ENCODE measurements at places on chromosomes 3 and 15.

DNA sequence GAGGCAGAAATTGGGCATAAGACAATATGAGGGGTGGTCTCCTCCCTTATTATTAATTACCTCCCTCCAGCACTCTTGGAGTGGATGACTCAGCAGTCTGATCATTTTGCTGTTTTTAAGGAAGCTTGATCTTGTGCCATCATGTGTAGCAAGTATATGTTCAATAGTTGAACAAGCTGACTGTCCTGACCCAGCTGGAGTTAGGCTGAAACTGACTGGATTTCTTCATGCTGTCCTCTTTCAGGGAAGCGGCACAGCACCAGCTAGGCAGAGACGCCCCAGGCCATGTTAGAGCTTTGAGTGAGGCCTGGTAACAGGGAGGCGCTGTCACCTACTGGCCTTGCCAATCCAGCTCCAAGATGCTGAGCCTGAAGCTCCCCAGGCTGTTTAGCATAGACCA lies 54.4 kb upstream of the KIF23 start:
- no peak overlapping the region for H3K4me3 ChIP-seq
- H3K27ac ChIP-seq: no peak overlapping the region
- no peaks in the 10 kb centered on the region for H3K27me3 ChIP-seq
- no peak for DNase-seq
- H3K4me1 ChIP-seq: no peaks in the 10 kb centered on the region
- no peaks in the 10 kb centered on the region for H3K36me3 ChIP-seq

- H3K27ac ChIP-seq: no peak overlapping the region
- no peak for DNase-seq
- no peaks in the 10 kb centered on the region for H3K27me3 ChIP-seq
- H3K36me3 ChIP-seq: no peaks in the 10 kb centered on the region
These were observed 106.2 kb upstream of the CHMP2B start for GRCh38 chr3:87120881-87121280.

GRCh38 chr3:64650715-64651114 lies 37.1 kb downstream of the ADAMTS9 start:
- H3K4me3 ChIP-seq: no peak overlapping the region
- H3K4me1 ChIP-seq: no peaks in the 10 kb centered on the region
- H3K27ac ChIP-seq: no peak overlapping the region
- H3K36me3 ChIP-seq: no peaks in the 10 kb centered on the region
- DNase-seq: no peak

- H3K4me1 ChIP-seq: no peaks in the 10 kb centered on the region
- H3K27me3 ChIP-seq: no peaks in the 10 kb centered on the region
- peaks cover 32% of the 10 kb centered on the region for H3K36me3 ChIP-seq
These were observed 15.0 kb downstream of the INTS14 start for GRCh38 chr15:65595960-65596359.

GRCh38 chr15:50028326-50028725 lies 90.7 kb downstream of the ATP8B4 start:
- H3K27me3 ChIP-seq: no peaks in the 10 kb centered on the region
- no peak overlapping the region for H3K27ac ChIP-seq
- no peaks in the 10 kb centered on the region for H3K36me3 ChIP-seq
- no peak for DNase-seq
- H3K4me3 ChIP-seq: no peak overlapping the region

- no peak for DNase-seq
- no peaks in the 10 kb centered on the region for H3K36me3 ChIP-seq
- no peak overlapping the region for H3K27ac ChIP-seq
These were observed 690.1 kb upstream of the BCHE start for GRCh38 chr3:166527325-166527724.

Data from GM12878 (cell line).